ENCODE measurements at places on chromosomes 3 and 15. TPM values are rescaled to one million over a fixed set of nuclear protein-coding genes. Genes with fewer than 3 reads are reported as not detected.

- DNase-seq: no peak
Measured at GRCh38 chr3:36403661-36404060, 23.4 kb downstream of the STAC start.

DNA sequence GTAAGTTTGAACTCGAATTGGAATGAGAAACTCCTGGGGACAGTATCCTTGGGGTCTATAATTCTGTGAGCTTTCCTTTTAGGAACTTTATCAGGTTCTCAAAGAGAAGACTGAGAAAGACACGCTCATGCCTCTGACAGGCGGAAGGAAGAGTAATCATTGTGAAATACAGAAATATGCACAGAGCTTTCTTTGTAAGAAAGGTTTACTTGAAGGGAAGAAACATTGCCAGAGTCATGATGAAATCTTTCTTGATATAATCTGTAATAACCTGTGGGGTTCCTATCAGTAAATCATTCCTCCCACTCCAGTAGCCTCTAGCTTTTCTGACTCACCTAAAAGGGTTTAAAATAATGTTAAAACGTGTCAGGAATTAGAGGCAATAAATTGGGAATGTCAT, 83.6 kb upstream of the CCDC39 start:
- DNase-seq: no peak

GRCh38 chr3:69294014-69294766, 91.7 kb downstream of the FRMD4B start:
- no peak for DNase-seq

- DNase-seq: peak; percentile 15
Measured at GRCh38 chr3:44554626-44555592, at the start of gene ZKSCAN7. Gene ZKSCAN7 (plus strand): TSS chr3:44555193. CDS start chr3:44557048, 1,855 bp downstream.

Gene CTXND1
- 0.29 TPM for total RNA-seq

Data from lower leg skin (tissue), 4 donors.